ENCODE measurements at places on chromosomes 7 and 10.

DNA sequence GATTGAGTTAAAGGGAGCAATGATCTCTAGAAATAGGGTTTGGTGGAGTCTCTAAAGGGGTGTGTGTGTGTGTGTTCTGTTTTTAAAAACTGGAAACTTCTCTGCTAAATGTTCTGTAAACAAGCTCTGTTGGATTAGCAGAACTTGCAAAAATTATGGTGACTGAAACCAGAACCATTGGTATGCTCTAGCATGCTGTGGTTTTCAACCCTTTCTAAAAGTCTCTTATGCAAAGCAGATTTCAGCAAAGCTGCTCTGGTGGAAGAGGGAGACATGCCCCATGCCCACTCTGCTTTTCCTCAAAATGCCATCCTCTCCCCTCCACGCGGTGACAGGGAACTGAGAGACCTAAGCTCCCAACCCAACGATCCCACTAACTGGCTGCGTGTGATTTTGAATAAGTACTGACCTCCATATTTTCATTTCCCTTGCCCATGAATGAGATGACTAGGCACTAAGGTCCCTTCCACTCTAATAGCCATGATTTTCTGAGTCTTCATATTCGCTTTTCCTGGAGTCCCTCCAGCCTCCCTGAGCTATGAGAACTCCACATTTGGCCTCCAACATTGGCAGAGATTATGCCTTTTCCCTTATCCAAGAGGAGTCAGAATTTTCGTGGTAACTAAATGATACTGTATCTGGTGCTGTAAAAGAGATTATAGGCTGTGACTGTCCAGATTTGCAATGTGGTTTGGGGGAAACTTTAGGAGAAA lies 117.3 kb upstream of the PALS2 start:
- no peak for DNase-seq

DNA sequence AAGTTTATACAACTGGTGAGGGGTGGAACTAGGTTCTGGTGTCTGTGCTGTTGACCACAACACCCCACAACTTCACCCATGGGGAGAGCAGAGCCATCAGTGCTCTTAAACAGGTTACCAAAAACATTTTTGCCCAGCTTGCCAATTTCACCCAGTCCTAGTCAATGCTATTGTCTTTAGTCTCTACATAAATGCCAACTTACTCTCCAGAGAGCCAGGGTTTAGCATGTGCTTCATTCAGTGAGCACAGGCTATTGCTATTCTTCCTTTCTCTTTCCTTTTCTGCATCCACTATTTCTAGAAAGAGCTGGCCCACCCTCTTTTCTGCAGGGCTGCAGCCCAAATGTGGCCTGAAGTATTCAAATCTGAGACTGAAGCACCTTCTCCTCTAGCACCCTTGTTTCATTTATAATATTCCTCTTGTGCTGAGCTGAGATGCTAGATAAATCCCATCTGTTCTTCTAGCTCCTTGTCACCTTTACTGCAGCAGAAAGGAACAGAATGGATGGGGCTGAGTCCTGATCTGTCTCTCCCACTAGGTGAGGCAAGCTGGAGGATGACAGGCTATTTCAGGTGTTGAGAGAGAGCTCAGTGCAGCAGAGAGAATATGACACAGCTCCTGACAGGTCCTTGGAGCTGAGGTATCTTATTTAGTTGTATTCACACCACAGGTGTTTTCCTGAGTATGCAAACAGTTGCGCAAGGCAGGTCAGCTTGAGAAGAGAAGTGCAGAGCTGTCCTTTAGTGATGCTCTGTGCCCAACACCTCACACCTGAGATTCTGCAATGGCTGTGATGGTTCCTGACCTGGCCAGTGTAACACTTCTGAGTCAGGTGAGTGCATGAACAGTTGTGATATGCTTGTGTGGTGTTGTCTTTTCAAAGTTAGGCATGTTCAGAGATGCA lies 819.2 kb downstream of the CCSER2 start:
- no peak for DNase-seq

DNA sequence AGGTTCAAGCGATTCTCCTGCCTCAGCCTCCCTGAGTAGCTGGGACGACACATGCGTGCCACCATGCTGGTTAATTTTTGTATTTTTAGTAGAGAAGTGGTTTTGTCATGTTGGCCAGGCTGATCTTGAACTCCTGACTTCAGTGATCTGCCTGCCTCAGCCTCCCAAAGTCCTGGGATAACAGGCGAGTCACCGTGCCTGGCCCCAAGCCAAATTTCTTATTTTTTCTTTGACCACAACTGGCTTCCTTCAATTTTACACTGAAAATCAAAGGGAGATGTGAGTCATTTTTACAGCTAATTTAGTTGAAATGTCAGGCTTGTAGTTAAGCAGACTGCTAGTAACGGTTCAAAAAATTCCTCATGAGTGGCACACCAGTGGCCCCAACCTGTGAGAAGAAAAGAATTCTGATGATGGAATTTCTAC lies 7.8 kb downstream of the RNF216 start:
- no peak for DNase-seq

GRCh38 chr10:104327745-104328645 lies 10.3 kb downstream of the ITPRIP start:
- peak; percentile 61 for DNase-seq

- DNase-seq: no peak
These were observed 663 bp downstream of the HERPUD2 start for GRCh38 chr7:35694161-35694783.

DNA sequence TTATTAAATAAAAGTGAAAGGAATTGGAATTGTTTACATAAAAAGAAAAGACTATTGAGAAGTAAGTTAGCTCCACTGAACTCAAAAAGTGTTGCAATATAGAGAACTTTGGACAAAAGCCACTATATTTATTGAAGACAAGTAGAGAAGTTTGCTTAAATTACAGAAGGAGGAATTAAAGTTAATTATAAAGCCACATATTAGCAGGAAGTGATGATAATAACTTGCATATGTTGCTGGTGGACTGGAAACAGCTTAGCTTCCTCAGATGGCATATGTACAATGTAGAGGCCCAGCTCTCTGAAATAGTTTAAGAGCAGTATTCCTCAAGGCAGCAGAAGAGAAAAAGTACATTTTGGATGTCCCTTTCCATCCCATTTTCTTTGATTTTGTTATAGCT lies 400.7 kb downstream of the GATA3 start:
- no peak for DNase-seq

GRCh38 chr10:22252224-22252800 lies 34.5 kb upstream of the EBLN1 start:
- peak; percentile 86 for DNase-seq

DNA sequence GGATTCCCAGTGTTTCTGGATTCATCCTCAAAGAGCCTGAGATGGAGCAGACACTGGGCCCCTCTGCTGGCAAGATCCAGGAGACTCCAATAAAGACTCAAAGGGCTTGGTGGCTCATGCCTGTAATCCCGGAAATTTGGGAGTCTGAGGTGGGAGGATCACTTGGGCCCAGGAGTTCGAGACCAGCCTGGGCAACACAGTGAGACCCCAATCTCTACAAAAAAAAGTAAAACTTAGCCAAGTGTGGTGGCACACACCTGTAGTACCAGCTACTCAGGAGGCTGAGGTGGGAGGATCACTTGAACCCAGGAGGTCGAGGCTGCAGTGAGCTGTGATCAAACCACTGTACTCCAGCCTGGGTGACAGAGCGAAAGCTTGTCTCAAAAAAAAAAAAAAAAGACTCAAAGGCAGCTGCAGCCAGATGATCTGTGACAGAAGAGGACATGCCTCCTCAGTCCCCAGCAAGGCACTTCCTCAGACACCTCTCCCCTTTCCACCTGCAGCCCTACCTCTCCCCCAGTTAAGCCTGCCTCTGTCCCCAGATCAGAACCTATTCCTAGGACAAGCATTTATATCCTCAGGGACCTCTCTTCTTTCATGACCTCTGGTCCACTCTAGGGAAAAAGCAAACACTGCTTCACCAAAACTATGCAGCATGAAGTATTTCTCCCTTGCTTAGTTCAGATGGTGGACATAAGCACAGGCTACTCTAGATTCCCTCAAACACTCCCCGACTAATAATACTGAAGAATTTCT lies 27.9 kb downstream of the PDLIM1 start:
- DNase-seq: no peak

DNA sequence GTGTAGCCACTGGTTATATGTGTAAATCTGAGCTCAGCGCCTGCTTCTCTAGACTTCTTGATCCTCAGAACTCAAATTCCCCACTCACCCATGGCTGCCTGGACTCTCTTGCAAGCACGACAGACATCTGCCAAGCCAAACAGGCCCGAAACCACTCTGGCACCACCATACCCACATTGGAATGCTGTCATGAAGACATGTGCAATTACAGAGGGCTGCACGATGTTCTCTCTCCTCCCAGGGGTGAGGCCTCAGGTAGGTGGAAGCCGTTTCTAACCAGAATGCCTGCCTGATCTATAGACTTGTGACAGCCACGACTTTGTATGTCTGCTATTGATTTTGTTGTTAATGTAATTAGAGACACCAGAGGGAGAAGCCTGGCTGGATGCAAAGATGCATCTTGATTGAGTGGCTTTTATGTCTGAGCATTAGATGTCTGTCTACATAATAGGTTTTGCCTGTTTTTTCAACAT lies 4.0 kb downstream of the BAMBI start:
- DNase-seq: no peak

DNA sequence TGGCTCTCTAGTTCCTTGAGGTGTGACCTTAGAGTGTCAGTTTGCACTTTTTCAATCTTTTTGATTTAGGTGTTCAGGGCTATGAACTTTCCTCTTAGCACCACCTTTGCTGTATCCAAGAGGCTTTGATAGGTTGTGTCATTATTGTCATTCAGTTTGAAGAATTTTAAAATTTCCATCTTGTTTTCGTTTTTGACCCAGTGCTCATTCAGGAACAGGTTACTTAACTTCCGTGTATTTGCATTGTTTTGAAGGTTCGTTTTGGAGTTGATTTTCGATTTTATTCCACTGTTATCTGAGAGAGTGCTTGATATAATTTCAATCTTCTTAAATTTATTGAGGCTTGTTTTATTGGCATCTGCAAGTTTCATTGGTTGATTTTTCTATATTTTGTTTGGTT lies 37.3 kb downstream of the FANK1 start:
- DNase-seq: no peak

- no peak for DNase-seq
These were observed 283.8 kb upstream of the LRGUK start for GRCh38 chr7:133843341-133843740.

- DNase-seq: peak; percentile 65
These were observed 51.1 kb downstream of the PRF1 start for GRCh38 chr10:70551466-70551865.

GRCh38 chr10:119634219-119634544 lies 17.0 kb upstream of the BAG3 start:
- no peak for DNase-seq

GRCh38 chr7:4297918-4298219 lies 384.2 kb upstream of the FOXK1 start:
- DNase-seq: no peak

DNA sequence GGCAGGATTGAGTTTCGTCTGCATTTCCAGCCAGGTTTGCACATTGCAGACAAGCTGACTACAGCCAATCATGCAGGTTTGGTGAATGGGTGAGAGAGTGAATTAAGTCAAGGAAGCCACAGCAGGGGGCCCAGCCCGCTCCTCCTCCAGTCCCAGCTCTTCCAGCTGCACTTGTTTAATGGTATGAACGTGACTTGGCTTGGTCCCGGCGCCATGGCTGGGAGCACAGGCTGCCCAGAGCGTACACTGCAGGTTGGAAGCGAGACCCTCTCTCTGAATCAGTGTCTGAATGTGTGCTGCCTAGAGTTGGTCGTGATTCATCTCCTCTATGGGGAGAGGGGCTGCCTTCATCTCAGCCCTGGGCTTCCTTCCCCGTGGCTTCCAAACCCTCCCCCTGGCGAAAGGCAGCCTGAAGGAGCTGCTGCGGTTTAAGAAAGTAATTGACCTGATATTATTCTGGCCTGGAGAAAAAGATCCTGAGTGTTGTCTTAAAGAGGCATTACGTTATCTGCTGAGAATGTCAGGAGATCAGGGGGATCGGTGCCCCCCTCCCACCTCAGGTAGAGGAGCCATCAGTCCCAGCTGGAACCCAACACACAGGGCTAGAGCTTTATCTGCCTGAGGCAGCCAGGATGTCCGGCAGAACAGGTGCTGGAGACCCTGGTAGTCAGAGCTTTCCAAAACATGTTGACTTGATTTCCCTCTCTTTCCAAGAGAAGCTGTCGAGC lies 132.1 kb downstream of the COL26A1 start:
- peak; percentile 69 for DNase-seq

DNA sequence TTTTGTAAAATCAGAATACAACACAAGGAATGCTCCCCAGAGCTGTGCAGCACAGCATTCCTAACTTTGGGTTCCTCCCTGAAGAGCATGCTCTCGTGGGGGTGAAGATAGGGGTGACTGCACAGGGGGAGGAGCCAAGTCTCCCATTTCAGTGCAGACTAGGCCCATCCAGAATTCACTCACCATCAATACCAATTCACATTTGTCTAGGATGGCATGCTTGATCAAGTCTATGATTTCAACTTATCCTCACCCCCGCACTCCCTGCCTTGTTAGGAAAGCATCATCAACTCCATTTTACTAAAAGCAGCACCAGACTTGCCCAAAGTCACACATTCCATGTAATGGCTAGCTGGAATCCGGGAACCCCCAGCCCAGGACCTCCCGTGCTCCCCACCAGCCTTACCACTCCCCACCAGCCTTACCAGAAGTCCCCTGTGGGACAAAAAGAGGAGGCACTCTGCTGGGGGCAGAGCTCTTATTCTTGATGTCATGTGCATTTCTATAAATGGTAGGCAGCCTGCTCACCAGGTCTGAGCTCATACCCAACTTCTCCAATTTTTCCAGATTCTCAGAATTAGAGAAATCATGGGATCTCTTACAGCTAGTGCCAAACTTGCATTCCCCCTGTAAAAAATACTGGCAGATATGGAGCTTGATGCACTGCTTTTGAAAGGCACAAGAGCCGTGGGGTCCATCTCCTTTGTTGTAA lies 6.2 kb downstream of the PARP12 start:
- DNase-seq: no peak

DNA sequence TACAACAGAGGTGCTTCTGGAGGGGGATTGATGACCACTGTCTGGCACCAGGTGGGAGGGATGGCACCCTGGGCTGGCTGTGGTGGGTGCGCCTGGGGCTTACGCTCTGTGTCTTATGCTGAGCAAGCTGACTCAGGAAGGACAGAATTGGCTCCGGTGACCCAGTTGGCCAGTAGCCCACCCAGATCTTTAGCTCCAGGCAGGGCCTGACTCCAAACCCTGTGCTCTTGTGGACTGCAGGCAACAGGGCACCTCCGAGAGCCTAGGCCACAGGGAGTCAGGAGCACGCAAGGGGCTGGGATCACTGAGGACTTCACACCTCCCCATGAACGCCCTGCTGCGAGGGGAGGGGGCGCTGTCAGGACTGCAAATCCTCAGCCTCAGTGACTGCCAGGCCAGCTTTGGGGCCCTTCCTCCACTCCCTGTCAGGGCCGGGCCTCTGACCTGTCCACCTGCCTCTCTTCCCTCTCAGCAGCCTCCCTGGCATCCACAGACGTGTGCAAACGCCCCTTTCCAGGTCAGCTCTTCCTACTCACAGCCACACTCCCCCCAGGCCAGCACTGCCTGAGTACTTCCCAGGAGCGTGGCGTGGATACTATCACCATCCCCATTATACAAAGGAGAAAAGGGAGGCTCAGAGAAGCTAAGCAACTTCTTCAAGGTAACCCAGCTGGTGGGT lies 118.7 kb downstream of the SLIT1 start:
- DNase-seq: no peak

- DNase-seq: peak; percentile 38
These were observed 31.1 kb downstream of the CALML3 start for GRCh38 chr10:5555881-5556280.
